SIG-M5 (cell line): ENCODE measurements at places on chromosomes 16 and 17.
A peak's percentile ranks its signal among the peaks of the same experiment; 100 is the strongest.

GRCh38 chr17:40415390-40415789 lies 2.3 kb downstream of the TOP2A start:
- DNase-seq = peak; percentile 10

DNA sequence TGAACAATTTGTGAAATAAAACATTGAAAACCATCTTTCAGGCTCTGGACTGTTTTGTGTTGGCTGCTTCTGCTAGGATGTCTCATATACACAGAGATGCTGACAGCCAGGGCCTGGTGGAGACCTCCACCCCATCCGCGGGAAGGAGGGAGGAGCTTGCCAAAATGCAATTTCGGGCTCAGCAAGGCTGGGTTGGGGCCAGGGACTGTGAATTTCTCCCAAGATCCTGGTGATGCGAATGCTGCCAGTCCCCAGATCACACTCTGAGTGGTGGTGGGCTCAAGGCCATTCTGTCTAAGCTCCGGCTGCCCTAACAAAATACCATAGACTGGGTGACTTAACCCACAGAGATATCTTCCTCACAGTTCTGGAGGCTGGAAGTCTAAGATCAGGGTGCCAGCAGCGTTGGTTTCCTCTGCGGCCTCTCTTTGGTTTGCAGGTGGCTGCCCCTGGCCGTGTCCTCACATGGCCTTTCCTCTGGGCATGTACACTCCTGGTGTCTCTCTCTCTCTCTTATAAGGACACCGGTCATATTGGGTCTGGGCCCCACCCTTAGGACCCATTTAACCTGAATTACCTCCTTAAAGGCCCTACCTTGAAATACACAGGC lies 89.8 kb downstream of the CRISPLD2 start:
- DNase-seq = no peak

GRCh38 chr16:28181515-28181914 lies 30.2 kb downstream of the XPO6 start:
- no peak for DNase-seq

DNA sequence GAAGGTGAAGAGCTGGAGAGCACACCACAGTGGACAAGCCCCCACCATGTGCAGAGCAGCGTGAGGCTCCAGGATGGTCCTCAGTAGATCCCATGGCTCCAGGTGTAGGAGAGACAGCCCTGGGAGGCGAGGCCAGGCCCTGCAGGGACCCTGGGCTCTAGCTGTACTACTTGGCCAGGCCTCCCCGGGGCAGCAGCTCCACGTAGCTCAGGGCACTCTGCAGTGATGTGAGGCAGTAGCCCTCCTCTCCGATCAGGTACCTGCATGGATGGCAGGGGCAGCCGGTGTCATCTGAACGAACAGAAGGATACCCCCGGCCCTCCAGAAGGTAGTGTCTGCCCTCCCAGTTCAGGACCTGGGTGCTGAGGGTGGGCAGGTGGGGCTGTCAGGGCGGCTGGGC lies 6.2 kb upstream of the SPATA2L start:
- DNase-seq = no peak

- no peak for DNase-seq
Observed at GRCh38 chr17:9221147-9221921, 200.0 kb downstream of the NTN1 start.

- DNase-seq = no peak
Observed at GRCh38 chr17:78263063-78263735, 31.8 kb downstream of the TMEM235 start.

GRCh38 chr16:35180970-35181369 lies 1721.6 kb downstream of the TP53TG3F start:
- DNase-seq = no peak

- no peak for DNase-seq
Observed at GRCh38 chr16:56615353-56615752, 7.0 kb downstream of the MT2A start.

DNA sequence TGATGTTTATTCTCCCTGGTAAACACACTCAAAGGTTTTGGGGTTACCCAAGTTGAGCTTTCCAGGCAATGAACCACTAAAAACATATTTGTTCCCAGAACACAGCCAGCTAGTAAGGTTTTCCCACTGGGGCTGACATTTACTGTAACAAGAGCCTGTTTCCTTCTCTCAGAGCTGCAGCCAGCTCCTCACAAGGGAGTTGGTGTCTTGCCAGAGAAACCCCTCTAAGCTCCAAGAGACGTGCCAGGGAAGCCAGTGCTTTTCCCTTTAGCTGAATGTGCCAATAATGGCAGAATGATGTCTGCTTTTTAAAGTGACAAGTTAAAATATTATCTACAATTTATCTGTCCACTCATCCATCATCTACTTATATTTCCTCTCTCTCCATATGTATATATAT lies 170.8 kb upstream of the RBFOX1 start:
- no peak for DNase-seq

DNA sequence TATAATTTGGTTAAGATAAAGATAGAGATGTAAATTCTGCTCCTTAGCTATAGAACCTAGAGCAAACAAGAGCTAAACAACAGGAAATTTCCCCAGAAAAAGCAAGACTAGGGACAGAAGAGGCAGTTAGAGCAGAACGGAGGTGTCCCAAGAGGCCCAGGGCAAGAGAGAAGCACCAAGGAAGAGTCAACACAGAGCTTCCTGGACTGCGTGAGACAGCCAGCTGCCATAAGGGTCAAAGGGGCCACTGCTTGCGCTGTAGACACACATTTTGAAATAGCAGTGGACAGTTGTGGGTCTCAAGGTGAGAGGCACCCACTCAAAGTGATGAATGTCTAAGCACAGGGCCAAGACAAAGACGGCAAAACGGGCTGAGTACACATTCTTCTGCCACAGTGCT lies 156.6 kb downstream of the PARN start:
- no peak for DNase-seq

- no peak for DNase-seq
Observed at GRCh38 chr17:47757386-47757785, 24.4 kb downstream of the TBX21 start.

DNA sequence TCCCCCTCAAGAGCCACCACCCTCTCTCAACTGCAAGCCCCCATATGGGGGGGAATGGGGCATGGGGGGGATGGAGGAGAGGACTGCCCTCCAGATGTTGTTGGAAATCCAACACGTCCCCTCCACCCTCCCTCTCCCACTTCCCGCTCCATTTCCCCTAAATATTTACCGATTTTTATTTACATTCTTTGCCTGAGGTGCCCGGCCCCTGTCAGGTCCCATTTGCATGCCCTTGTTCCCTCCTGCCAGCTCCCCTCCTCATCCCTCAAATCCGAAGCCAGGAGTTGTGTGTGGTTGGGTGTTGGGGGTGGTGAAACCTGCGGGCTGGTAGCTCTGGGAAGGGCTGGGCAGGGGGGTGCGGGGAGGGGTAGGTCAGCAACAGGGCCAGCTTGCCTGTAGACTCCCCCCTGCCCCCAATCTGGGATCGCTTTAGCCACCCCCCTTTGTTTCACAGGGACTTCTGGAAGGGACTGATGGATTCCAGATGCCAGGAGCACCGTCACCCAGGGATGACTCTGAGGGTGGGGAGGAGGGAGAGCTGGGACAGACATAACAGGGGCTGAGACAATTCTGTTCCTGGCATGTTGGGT lies 39.7 kb upstream of the NGFR start:
- no peak for DNase-seq

DNA sequence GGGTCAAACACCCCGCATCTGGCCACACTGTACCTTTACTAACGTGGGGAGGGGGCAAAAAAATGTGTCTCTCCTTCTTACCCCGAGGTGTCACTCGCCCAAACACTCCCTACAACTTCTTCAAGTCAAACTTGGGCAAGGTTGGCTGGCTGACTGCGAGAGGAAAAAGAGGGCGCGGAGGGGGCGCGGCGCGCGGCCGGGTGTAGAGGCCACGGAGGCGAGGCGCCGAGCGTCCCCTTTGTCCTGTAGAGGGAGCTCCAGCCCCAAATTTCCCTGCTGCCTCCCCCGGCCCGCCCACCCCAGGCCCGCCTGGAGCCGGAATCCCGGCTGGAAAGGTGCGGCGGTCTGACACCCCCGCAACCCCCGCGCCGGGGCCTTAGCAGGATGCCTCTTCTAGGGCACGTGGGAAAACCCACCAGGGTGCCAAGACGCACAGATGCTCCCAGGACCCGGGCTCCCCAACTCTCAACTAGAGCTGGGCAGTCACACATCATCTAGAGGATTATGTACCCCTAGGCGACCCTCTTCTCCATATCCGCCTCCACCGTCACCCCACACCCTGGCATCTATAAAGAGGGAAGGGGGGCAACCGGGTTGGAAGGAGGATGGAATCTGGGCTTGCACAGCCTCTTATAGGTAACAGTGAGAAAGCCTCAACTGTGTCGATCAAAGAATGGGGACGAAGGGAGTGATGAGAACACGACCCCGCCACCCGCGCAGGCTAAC lies 4.2 kb downstream of the IRX3 start:
- no peak for DNase-seq

DNA sequence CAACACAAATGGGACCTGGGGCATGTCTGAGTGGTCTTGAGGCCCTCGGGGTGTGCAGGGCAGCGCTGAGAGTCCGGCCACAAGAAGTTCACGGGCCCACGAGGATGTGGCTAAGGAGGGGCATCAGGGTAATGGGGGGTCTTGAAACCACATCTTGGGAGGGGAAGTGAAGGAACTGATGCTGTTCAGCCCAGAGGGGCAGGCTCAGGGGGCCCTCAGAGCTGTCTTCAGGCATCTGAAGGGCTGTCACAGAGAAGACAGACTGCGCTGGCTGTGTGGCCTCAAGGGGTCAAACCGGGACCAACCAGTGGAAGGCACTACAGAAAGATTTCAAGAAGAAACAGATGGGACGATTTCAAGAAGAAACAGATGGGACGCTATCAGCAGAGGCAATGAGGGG lies 45.1 kb downstream of the ZNF423 start:
- no peak for DNase-seq

- DNase-seq = no peak
Observed at GRCh38 chr16:4371357-4372000, at the start of gene VASN. Gene VASN, plus strand, starts transcription at chr16:4371848. Its CDS starts 9,030 bp downstream, at chr16:4380878.

GRCh38 chr16:12679660-12680272 lies 123.9 kb downstream of the CPPED1 start:
- DNase-seq = no peak

- no peak for DNase-seq
Observed at GRCh38 chr17:39181303-39181702, 15.3 kb upstream of the ARL5C start.

DNA sequence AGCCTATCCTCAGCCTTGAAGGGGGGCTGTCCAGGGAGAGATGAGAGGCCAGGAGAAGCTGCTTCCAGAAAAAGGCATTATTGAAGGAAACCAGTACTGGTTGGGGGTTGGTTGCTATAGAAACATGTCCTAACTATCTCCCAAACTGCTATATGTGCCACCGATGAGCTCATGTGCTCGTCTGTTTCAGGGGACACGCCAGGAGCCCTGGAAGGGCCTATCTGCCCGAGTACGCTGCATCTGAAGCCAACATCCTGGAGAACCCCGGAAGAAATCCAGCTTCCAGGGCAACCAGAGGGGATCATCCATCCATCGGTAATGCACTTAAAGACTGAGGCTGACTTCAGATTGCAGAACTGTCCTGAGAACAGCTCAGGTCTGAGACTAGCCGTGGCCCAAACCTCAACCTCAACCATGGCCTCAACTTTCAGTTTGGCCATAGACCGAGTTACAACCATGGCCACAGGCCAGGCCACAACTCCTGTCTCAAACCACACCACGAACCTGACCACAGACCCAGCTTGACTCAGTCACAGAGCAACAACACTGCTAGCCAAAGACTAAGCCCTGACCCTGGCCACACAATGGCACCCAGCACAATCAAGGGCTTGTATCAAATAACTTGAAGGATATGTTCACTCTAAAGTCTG lies 10.2 kb downstream of the PITPNM3 start:
- DNase-seq = no peak

GRCh38 chr16:558298-559020 lies 1.7 kb upstream of the PRR35 start:
- no peak for DNase-seq

DNA sequence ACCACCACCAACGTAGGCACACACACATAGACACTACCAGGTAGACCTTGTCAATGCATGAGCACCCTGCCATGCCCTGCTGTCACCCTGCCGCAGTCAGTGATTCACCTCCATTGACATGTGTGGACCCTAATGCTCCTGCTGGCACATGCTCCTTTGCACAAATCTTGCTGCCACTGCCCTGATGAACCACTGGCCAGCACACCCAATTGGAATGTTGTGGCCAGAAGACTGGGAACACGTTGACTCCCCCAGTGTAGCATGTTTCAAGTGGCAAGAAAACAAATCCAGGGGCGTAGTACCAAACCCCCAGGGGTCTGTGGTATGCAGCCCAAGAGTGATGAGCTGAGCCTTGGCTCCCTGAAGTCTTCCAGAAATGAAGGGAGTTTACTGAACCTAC lies 486.4 kb upstream of the KIF2B start:
- no peak for DNase-seq

GRCh38 chr17:63189930-63190329 lies 223.9 kb downstream of the TANC2 start:
- no peak for DNase-seq

- no peak for DNase-seq
Observed at GRCh38 chr16:31376705-31377104, 16.4 kb upstream of the ITGAD start.
